ENCODE measurements at places on chromosomes 4 and X.

GRCh38 chr4:2827874-2828751 is 15.5 kb upstream of the ADD1 start:
- DNase-seq: no peak

- no peak for DNase-seq
Observed at GRCh38 chrX:40061871-40062524, 35.8 kb downstream of the BCOR start.

GRCh38 chr4:87716371-87717265 is 66.5 kb downstream of the DMP1 start:
- no peak for DNase-seq

DNA sequence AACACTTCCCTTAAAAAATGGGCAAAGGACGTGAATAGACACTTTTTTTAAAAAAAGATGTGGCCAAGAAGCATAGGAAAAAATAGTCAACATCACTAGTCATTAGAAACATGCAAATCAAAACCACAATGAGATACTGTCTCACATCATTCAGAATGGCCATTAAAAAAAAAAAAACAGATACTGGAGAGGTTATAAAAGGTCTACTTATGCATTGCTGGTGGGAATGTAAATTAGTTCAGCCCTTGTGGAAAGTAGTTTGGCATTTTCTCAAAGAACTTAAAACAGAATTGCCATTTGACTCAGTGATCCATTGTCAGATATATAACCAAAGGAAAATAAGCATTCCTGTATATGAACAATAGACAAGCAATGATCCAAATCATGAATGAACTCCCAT is 352.8 kb upstream of the EPHA5 start:
- DNase-seq: no peak

DNA sequence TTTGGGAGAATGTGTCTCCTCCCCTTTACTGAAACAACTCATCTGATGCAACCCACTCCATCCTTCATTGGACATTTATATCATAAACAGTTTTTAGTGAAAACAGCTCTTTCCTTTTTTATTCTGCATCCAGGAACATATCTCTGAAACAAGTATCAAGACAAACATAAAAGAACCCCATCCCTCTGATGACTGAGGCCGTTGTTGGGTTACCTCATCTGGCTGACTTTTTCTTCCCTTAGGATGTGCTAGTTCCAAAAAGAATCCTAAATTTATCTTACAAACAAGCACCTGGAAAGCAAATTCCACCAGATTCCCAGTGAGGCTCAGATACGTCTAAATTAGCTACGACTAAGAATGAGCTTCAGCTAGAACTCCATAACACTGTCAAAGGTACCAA is 483.7 kb upstream of the INTU start:
- no peak for DNase-seq

DNA sequence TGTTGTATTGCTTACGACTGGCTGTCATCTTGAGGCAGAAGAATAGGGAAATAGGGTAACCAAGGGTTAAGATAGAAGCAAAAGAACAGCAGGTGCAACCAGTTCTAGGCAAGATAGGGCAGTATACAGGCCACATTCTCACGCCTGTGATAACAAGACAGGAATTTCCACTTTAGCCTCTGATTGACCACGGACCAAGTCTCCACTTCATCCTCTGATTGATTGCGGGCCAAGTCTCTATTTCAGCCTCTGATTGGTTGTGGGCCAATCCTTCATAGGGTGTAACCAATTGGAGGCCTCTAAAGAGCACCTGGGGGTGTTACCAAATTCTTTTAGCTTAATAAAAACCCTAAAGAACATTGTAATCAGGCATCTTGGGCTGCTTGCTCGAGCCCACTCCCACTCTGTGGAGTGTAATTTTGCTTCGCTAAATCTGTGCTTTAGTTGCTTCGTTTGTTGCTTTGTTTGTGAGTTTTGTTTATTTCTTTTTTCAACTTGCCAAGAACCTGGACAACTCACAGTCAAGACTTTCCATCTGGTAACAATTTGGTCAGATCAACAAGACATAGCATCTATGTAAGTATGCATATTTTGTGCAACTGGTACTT is 8.7 kb upstream of the TBC1D9 start:
- no peak for DNase-seq

GRCh38 chrX:130079824-130080406 is 30.4 kb downstream of the ELF4 start:
- peak; percentile 85 for DNase-seq

- no peak for DNase-seq
Observed at GRCh38 chrX:134926864-134927263, 63.9 kb upstream of the SMIM10 start.

DNA sequence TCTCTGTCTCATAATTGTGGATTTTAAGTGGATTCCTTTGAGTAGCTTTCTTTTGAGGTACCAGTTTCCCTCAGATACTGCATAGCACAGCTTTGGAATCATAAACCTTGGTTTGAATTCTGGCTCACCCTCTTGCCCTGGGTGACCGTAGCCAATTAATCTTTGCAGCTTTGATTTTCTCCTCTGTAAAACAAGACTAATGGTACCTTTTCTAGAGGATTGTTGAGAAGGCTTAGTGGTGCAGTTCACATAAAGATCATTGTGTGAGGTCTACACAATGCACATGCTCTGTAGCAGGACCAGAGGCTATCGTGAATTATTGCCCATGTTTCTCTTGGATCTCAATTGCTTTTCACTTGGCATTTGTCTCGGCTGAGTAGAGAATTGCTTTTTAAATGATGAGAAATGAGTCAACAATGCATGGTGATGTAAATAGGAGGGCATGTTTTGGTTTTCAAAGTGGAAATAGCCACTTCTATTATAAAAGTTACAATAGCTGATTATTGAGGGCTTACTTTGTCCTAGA is 47.9 kb downstream of the TMEM131L start:
- DNase-seq: peak; percentile 71

GRCh38 chr4:110477836-110478235 is 1.9 kb downstream of the ENPEP start:
- DNase-seq: no peak

- DNase-seq: no peak
Observed at GRCh38 chr4:91471280-91471679, 832.5 kb upstream of the GRID2 start.

- no peak for DNase-seq
Observed at GRCh38 chr4:12724510-12724909, 759.6 kb downstream of the RAB28 start.

- DNase-seq: no peak
Observed at GRCh38 chr4:163137581-163137980, 29.1 kb downstream of the NAF1 start.

- no peak for DNase-seq
Observed at GRCh38 chr4:87505862-87506261, 23.3 kb downstream of the SPARCL1 start.

GRCh38 chr4:76718831-76719230 is 179.1 kb downstream of the SOWAHB start:
- no peak for DNase-seq

DNA sequence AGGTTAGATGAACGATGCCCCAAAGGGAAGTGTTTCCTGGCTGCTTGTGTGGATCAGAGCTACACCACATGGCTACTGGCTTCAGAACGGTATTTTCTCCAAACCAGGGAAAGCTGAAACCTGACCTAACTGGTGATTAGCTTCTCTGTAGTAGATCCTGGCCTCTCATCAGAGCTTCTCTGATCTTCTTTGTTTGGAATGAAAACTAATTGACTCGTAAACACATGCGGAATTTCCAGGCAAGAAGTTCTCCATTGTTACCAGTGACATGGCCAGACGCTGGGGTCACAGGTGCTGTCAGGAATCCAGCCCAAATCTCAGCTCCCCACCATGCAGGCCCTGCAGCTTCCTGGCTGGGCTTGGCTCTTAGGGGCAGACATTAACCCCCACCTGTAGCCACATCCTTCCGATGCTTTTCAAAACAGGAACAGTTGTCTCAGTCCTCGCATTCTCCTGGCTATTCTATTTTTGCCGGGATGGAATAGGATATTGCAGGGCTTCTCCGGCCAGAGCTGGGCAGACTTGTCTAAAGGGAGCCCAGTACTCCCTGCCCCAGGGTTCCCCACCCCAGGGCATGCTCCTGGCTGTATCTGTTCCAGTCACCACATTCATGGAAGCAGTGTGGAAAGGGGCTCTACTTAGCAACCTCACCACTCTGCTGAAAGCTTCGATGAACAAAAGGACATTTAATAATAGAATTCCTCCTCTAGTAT is 305.4 kb upstream of the F9 start:
- DNase-seq: no peak

GRCh38 chr4:112817933-112818593 is 181.1 kb downstream of the LARP7 start:
- DNase-seq: peak; percentile 92

- DNase-seq: no peak
Observed at GRCh38 chr4:51907006-51907669, 64.2 kb downstream of the DCUN1D4 start.

GRCh38 chrX:7088968-7089615 is 58.4 kb upstream of the STS start:
- no peak for DNase-seq

GRCh38 chr4:169295822-169296221 is 25.1 kb upstream of the SH3RF1 start:
- DNase-seq: no peak

DNA sequence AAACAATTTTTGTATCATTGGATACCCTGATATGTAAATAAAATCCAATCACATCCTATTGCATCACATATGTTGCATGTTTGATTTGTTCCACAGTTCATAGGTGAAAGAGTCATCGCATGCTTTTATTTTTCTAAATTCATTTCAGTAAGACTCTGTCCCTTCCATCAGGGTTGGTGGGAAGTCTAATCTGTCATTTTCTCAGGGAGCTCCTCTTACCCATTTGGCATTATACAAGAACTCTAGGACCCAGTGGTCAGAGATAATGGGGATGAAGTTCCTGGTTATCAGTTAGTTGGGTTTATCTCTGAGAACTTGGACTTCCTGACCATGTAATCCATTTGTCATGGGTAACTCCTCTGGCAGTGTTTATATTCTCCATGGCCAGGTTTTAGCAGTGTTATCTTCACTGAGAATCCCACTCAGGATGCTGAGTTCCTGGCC is 227.1 kb upstream of the JADE1 start:
- no peak for DNase-seq

DNA sequence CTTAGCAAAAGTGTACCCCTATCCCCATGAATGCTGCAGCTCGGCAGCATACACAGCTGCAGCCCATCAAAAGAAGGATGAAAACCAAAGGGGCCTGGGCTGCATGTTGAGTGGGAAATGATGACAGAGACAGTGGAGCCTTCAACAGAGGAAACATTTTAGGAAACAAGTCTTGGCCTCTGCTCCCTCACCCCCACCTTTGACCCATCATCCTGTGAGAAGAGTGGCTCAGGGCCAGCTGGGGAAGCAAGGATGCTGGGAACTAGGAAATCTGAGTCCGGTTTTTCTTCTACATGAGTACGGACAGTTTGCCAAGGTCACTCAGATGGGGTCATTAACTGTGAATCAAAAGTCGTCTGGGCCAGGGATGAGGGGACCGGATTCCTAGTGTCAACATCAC is 37.2 kb downstream of the IDS start:
- DNase-seq: no peak

- DNase-seq: no peak
Observed at GRCh38 chrX:53077207-53078197, 4.7 kb upstream of the TSPYL2 start.

- no peak for DNase-seq
Observed at GRCh38 chrX:83512111-83512510, 4.0 kb downstream of the POU3F4 start.

GRCh38 chr4:145625677-145626622 is 6.8 kb downstream of the MMAA start:
- DNase-seq: no peak

DNA sequence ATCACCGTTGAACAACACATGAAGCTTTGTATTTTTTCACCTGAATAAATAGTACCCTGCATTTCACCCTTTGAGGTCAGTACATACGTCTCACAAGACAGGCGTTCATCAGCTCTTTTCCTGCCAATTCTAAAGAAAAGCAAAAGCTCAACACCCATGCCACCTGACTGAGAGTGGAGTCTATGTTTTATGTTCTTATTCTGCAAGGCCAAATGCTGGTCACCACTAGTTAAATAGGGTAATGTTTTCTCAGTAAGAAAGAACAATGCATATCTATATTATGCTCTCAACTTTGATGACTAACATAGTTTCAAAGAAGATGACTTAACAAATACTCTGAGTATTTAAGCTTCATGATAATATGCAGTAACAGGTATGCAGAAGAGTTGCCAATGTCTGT is 336.3 kb upstream of the BMP3 start:
- no peak for DNase-seq

- no peak for DNase-seq
Observed at GRCh38 chr4:86717651-86718050, 123.5 kb downstream of the PTPN13 start.

DNA sequence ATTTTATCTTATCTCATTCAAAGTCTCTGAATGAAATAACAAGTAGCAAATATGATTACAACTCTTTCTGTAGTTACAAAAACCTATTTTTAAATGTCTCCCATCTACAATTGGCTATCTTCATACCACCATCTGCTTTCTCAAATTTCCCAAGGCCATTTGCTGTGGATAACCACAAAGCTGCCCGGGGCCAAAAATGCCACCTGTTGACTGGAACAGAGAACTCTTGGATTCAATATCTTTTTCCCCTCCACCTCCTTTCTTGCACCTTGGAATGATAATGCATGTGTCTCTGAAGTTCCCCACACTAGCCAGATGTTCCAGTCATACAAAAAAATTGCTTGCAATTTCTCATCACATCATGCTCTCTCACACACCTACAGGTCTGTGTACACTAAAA is 93.3 kb upstream of the SCML1 start:
- no peak for DNase-seq

DNA sequence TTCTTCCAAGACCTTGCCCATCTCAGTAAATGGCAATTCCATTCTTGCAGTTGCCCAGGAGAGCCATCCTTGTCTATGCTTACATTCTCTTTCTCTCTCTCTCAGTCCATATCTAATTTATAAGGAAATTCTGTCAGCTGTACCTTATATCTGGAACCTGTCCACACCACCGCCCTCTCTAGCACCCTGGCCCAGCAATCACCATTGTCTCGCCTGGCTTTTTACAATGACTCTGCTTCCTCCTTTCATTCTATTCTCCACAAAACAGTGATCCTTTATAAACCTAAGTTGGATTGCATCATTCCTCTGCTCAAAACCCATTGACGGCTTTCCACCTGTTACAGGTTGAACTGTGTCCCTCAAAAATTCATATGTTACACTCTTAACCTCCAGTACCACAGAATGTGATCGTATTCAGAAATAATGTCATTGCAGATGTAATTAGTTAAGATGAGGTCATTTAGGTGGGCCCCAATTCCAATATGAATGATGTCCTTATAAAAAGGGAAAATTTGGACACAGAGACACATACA is 31.3 kb downstream of the APBB2 start:
- no peak for DNase-seq

DNA sequence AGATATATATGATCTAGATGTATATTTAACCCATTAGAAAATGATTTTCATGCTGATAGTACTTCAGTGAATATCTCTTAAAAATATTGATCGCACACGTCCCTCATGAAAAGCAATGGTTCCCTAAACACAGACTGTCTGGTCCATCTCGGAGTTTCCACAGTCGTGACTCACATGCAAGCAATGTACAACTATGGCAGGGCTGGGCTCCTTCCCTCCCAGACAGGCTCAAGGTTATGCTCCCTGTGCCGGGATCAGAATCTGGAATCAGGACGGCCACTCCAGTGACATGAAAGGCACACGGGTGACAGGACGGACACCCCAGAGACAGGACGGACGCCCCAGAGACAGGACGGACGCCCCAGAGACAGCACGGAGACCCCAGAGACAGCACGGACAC is 40.2 kb upstream of the PPP2R3B start:
- DNase-seq: no peak

- no peak for DNase-seq
Observed at GRCh38 chr4:93317057-93317456, 511.5 kb upstream of the ATOH1 start.

Measured in AG08395 (cell line).